Activated CD8-positive, alpha-beta T cell treated with anti-CD3 and anti-CD28 coated beads, Interleukin-2, amount 10 ng/mL, durations not matched to agents 7 days and 5 days (primary cell): ENCODE measurements at places on chromosomes 1 and 21. TPM values are rescaled to one million over a fixed set of nuclear protein-coding genes. Genes with fewer than 3 reads are reported as not detected.

GRCh38 chr1:81899214-81899821, 98.6 kb downstream of the ADGRL2 start:
- DNase-seq = no peak
- H3K36me3 ChIP-seq = no peaks in the 10 kb centered on the region
- no peak overlapping the region for H3K27ac ChIP-seq
- H3K27me3 ChIP-seq = no peaks in the 10 kb centered on the region

Gene TMEM54
- total RNA-seq = not detected

GRCh38 chr21:34154878-34155277, 81.5 kb downstream of the MRPS6 start:
- H3K27me3 ChIP-seq = no peaks in the 10 kb centered on the region
- peak overlapping the region; percentile 16 for H3K4me3 ChIP-seq
- peak; percentile 79 for DNase-seq
- peak overlapping the region; percentile 91 for H3K27ac ChIP-seq
- peaks cover 55% of the 10 kb centered on the region for H3K36me3 ChIP-seq

Gene ZNF683
- total RNA-seq = 24.0 TPM

- no peak for DNase-seq
- H3K4me1 ChIP-seq = no peaks in the 10 kb centered on the region
These were observed 21.3 kb upstream of the HTR1D start for GRCh38 chr1:23238565-23238964.

DNA sequence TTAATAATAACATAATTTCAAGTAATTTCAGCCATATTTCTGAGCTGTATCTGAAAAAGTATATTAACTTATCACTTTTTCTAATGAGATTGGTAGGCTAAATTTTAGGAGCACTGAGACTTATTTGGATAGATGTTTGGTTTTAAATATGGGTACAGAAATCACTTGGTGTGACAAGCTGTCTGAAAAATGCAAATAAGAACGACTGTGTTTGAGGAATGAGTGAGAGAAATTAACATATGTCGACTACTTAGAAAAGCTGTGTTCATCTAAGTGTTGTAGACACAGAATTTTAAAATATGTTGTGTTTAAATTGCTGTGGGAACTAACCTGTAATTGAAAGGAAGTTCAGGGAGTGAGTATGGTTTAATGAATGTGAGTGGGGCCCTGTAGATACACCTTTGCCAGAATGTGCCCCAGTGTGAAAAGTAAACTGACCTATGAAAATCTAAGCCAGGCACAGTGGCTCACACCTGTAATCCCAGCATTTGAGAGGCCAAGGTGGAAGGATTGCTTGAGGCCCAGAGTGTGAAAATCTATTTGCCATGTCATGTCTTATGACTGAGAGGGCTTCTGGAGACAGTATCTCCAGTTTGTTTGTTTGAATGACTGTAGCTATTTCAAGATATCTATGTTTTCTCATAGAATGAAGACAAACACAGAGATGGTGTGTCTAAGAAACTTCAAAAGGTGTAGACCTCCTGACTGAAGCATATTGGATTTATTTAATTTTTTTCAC, 53.8 kb upstream of the LRRC8C start:
- H3K4me1 ChIP-seq = peaks cover 21% of the 10 kb centered on the region
- H3K27ac ChIP-seq = no peak overlapping the region
- no peak for DNase-seq
- no peak overlapping the region for H3K4me3 ChIP-seq
- H3K27me3 ChIP-seq = no peaks in the 10 kb centered on the region
- H3K36me3 ChIP-seq = peaks cover 55% of the 10 kb centered on the region

DNA sequence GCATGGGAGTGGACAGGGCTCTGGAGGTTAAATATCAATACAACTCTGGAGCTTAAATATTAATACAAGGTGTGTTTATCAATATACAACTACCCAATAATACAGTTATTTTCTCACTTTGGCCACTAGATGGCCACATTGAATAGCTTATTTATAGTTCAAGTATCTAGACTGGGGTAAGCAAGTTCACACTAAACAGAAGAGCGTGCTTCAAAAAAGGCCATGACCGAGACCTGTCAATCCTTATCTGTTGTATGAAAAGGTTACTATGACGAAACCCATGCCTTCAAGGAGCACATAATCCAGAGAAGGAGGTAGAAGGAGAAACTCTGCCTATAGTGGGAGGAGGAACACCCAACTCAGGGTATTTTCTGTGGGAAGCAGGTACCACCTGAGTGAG, 29.1 kb downstream of the CHML start:
- H3K4me1 ChIP-seq = peaks cover 6% of the 10 kb centered on the region
- no peak overlapping the region for H3K4me3 ChIP-seq
- no peaks in the 10 kb centered on the region for H3K36me3 ChIP-seq

DNA sequence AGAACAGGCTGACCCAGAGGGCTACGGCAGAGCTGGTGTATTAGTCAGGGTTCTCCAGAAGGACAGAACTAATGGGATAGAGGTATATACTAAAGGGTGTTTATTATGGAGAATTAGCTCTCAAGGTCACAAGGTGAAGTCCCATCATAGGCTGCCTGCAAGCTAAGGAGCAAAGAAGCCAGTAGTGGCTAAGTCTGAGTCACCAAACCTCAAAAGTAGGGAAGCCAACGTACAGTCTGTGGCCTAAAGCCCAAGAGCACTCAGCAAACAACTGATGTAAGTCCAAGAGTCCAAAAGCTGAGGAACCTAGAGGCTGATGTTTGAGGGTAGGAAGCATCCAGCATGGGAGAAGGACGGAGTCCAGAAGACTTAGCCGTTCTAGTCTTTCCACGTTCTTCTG, 179.2 kb downstream of the BACH1 start:
- H3K36me3 ChIP-seq = no peaks in the 10 kb centered on the region
- H3K4me3 ChIP-seq = no peak overlapping the region
- DNase-seq = no peak
- H3K4me1 ChIP-seq = peaks cover 16% of the 10 kb centered on the region
- no peaks in the 10 kb centered on the region for H3K27me3 ChIP-seq

DNA sequence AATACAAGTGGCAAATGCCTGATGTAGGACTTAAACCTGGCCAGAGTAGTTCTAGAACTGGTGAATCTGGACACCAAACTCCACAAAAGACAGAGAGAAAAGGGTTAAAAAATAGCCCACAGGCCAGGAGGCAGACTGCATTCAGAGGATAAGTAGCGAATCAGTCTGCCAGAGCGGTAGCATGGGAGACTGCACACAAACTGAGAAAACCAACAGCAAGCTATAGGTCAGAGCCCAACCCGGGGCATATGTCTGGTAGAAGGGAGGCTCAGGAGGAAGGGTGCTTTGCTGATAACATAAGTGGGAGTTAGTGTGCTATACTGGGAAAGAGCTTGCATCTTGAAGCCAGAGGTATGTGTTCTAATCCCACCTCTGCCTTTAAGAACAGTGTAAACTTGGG, 4.0 kb downstream of the LRRC53 start:
- H3K36me3 ChIP-seq = no peaks in the 10 kb centered on the region
- no peak for DNase-seq
- H3K27ac ChIP-seq = no peak overlapping the region
- no peaks in the 10 kb centered on the region for H3K4me1 ChIP-seq

DNA sequence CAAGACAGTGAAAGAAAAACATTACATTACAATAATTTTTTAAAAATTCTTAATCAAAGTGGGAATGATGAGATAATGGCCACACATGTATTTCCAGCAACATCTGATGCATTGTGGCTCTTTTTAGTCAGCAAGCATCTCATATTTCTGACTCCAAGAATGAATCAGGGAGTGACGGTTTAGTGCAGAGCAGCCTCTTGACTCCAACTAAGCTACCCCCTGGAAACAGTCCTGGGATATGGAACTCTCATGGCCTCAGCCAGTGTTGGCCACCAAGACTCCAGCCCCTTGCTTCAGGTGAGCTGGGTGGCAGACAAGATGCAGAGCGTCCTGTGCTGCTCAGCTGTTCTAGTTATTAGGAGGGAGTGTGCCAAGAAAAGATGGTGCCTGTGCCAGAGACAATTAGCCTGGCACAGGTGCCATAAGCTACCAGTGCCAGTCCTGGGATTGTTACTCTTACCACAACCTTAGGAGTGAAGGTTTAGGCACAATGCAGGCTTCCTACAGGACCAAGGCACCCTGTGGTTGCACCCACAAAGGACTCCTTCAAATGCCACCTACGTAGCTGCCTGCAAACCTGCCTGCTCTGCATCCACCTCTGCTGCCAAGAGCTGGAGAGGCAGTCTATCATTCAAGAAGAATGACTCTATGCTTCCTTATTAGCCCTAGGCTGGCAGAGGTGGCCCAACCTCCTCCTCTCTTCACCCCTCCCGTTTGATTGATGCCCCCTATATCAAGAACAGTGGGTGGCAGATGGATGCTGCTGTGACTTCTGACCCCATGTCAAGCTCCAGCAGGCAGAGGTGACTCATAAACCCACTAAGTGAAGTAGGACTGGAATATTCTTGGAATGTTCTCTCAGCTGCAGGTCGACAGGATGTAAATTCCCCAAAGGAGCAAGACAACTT, 6.0 kb upstream of the SEC16B start:
- H3K4me3 ChIP-seq = no peak overlapping the region
- no peak overlapping the region for H3K27ac ChIP-seq
- no peaks in the 10 kb centered on the region for H3K27me3 ChIP-seq
- no peak for DNase-seq
- H3K4me1 ChIP-seq = no peaks in the 10 kb centered on the region
- no peaks in the 10 kb centered on the region for H3K36me3 ChIP-seq

Gene GBP7
- total RNA-seq = 0.11 TPM

DNA sequence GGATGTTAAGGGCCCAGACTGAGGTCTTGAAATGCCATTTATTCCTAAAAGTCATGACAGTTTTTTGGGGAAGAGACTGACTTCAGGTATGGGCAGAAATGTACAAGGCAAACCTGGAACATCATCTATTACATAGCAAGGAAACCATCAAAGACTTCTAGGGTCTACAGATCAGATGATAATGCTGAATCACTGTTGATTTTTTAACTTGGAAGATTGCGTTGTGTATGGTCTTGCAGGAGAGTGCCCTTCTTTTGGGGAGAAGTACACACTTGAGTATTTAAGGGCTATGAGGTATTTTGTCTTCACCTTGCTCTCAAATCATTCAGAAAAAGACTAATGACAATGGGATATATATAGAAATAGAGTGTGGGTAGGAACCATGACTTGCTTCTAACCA, 15.4 kb upstream of the RD3 start:
- no peaks in the 10 kb centered on the region for H3K4me1 ChIP-seq
- no peak overlapping the region for H3K27ac ChIP-seq
- no peak for DNase-seq
- no peak overlapping the region for H3K4me3 ChIP-seq
- no peaks in the 10 kb centered on the region for H3K36me3 ChIP-seq
- H3K27me3 ChIP-seq = peaks cover 15% of the 10 kb centered on the region

DNA sequence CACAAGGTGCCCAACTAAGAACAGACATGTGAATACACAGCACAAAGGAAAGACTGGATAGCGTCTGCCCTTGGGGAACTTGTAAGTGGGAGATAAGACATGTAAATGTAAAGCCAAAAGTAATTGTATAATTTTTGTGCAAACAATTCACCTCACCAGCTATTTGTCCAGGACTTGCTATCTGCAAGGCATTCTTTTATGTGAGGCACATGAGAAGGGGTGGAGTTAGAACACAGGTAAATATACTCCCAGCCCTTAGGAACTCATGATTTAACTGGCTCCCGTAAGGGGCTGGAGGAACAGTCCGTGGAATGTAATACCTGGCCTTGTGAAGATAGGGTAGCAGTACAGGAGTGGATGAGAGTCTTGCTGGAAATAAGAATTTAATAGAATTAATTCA, 61.3 kb downstream of the CDK18 start:
- no peak overlapping the region for H3K27ac ChIP-seq
- H3K4me3 ChIP-seq = no peak overlapping the region
- H3K27me3 ChIP-seq = peaks cover 52% of the 10 kb centered on the region
- peaks cover 3% of the 10 kb centered on the region for H3K4me1 ChIP-seq
- DNase-seq = no peak
- no peaks in the 10 kb centered on the region for H3K36me3 ChIP-seq

- H3K4me1 ChIP-seq = no peaks in the 10 kb centered on the region
- H3K4me3 ChIP-seq = no peak overlapping the region
- no peak for DNase-seq
- H3K27ac ChIP-seq = no peak overlapping the region
- H3K27me3 ChIP-seq = no peaks in the 10 kb centered on the region
These were observed 80.3 kb upstream of the RGS4 start for GRCh38 chr1:162988869-162989268.

DNA sequence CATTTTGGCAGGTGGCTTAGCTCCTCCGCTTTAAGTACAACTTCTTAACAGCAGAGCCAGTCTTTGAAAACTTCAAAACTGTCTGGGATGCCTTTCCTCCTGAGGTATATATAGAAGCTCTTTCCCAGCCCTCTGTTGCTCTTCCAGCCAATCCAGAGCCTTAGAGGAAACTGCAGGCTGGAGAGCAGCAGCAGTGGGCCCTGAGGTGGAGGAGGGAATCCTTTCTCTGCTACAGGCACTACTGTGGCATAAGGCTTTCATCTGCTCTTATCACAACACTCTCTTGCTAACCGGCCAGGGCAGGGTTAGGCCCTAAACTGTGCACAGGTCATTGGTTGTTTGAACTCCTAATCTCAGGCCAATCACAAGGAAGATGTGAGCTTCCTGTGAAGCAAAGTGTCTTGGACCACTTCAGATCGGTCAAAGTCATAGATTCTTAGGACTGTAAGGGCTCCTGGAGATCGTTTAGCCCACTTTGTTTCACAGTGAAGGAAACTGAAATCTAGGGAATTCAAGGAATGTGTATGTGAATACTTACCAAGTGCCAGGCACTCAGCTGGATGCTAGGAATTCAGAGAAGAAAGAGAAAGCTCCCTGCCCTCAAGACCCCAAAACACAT, at the start of gene RGS5:
Gene RGS5 (minus strand): TSS at position 84 of the 619 bp plus-strand sequence. CDS start 81 bp downstream, at position 3.
- no peaks in the 10 kb centered on the region for H3K36me3 ChIP-seq
- H3K4me3 ChIP-seq = no peak within 1 kb of the TSS

GRCh38 chr1:29519108-29519787, 282.9 kb downstream of the PTPRU start:
- no peak overlapping the region for H3K27ac ChIP-seq
- no peaks in the 10 kb centered on the region for H3K4me1 ChIP-seq
- no peak overlapping the region for H3K4me3 ChIP-seq
- no peaks in the 10 kb centered on the region for H3K36me3 ChIP-seq
- no peak for DNase-seq
